Left lobe of liver (tissue), 2 donors: ENCODE measurements at places on chromosomes 16 and 17.
A peak's percentile ranks its signal among the peaks of the same experiment; 100 is the strongest.

GRCh38 chr17:79821331-79822095 lies 17.7 kb downstream of the CBX4 start:
- no peak for DNase-seq

GRCh38 chr16:88473666-88474534 lies 20.8 kb downstream of the ZFPM1 start:
- DNase-seq = peak; percentile 86

GRCh38 chr16:28823291-28823872 lies 583 bp downstream of the ATXN2L start:
- DNase-seq = no peak

DNA sequence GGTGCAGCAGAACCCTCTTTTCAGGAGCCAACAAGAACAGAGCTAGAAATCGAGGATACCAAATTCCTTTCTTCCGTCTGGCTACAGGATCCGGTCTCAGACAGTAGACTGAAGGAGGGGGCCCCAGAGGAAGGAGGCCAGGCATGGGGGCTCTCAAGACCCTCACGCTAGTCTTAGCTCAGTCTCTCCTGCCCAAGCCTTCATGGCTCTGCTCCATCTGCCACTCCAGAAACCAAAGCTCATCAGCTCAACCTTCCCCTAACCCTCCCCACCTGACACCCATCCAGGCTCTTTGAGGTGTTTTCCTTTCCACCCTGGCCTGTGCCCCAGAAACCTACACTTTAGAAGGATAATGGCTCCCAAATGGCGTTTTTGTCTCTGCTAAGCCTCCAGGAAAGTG lies 6.2 kb upstream of the TMEM92 start:
- no peak for DNase-seq

DNA sequence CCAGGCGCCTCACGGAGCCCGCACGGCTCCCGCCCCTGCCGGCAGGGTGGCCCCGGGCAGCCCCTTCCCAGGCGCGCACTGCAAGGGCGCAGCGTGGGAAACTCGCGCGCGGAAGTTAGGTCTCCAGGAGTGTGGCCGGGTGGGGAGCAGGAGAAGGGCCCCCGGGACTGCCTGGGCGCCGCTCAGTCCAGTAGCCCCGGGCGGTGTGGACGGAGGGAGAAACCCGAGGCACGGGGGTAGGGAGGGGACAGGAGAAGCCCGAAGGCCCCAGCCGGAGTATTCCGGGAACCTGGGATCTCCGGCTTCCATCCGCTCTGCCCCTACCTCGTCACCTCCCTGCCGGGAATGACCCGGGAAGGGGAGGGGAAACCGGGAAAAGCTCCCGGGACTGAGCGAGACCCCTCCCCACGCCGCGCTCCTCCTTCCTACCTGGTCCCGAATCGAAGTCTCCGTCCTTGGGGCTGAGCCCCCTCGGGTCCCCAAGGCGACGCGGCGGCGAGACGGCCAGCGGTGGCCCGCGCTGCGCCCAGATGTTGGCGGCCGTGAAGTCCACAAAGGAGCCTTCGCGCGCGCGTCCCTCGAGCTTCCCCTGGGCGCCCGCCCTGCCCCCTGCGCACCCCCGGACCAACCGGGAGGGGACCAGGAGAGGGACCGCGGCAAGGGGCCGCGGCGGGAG lies 418 bp downstream of the SOCS3 start:
- peak; percentile 64 for DNase-seq

- no peak for DNase-seq
These were observed 19.5 kb upstream of the MGAT5B start for GRCh38 chr17:76848670-76849069.

- DNase-seq = no peak
These were observed 27.9 kb downstream of the SLFN12 start for GRCh38 chr17:35404360-35404759.

- DNase-seq = no peak
These were observed 5.1 kb downstream of the KIF18B start for GRCh38 chr17:44942456-44942855.

- peak; percentile 71 for DNase-seq
These were observed at the start of gene MLKL for GRCh38 chr16:74700438-74701225. MLKL (minus strand) TSS chr16:74700862; CDS start chr16:74695757, 5,105 bp downstream.
